ENCODE measurements at places on chromosomes 13 and 19.

- no peak for DNase-seq
These were observed 9.1 kb downstream of the ZNF100 start for GRCh38 chr19:21758296-21758695.

GRCh38 chr13:80844164-80844563 lies 503.2 kb upstream of the SPRY2 start:
- no peak for DNase-seq

DNA sequence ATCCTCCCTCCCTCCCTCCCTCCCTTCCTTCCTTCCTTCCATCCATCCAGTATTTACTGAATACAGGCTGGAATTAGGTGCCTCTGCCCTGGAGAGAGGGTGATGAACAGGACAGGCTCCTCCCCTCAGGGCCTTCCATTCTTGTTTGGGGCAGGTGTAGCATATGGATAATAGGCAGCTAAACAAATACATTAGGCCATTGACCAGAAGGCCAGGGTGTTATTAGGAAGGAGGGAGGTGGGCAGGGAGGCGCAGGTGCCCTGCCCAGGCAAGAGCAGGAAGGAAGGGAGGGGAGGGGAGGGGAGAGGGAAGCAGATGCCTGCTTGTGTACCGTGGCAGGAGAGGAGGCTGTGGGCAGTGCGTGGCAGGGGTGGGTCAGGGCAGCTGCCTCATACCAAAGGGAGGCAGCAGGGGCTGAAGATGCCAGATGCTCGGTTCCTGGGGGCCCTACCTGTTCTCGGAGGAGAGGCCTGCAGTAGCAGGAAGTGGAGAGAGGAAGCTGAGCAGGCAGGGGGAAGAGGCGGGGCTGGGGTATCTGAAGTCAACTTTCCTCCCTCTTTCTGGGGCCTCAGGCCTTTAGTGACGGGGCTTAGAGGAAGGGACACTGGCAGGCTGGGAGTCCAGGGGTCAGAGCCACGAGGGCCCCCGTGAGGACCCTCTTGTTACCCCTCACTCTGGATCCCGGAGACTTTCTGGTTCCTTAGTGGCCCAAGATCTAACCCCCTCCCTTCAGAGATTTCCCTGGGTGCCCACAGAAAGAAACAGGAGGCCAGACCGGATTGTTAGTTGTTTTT lies at the start of gene RINL:
TSS of gene RINL (minus strand) at position 495 of the 794 bp plus-strand sequence. CDS start 1,533 bp downstream, outside the sequence.
- peak; percentile 48 for DNase-seq

- no peak for DNase-seq
These were observed 33.8 kb downstream of the F2RL3 start for GRCh38 chr19:16922592-16922934.

GRCh38 chr13:109976206-109976997 lies 190.0 kb upstream of the IRS2 start:
- DNase-seq = no peak

DNA sequence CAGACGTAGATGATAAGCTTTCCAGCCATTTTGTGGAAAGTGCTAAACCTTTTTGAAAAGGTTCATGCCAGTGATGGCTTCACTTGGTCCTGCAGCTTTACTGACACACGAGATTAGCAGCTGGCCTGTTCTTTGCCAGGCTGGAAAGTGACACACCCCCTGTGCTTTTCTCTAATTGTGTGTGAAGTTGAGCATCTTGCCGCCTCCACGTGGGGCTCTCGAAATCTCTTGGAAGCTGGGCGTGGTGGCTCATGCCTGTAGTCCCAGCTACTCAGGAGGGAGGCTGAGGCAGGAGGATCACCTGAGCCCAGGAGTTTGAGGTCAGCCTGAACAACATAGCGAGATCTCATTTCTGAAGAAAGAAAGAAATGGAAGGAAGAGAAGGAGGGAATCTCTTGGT lies 25.3 kb upstream of the EHD2 start:
- no peak for DNase-seq

- DNase-seq = peak; percentile 96
These were observed at the start of gene NR2C2AP for GRCh38 chr19:19203012-19203856. NR2C2AP (minus strand) TSS chr19:19203414; CDS start chr19:19203060, 354 bp downstream.

DNA sequence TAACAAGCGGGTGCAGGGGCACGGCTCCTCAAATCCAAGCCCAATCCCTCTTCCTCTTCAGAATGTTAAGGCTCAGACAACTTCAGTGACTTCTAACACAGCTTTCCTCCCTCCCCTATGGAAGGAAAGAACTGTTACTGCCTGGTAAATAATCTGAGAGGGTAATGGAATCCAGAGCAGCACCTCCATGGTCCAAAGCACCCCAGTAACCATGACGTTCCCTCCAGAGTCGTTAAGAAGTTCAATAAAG lies 969 bp downstream of the AKT2 start:
- DNase-seq = no peak

DNA sequence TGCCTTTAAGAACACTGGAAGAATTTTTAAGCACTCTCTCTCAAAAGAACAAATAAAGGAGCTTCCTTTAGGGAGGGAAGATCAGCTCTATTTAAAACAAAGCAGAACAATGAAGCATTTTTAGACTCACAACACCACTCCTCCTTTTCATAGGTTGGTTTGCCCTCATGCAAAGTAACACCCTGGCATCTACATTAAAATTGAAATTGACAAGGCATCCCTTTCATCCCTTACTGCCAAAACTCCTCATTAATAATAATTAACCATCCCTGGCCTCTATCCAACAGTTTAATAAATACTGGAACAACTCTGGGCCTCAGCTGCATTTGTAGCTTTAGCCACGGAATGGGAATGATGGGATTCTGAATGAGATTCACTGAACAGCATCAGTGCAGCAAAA lies 929.1 kb downstream of the PCDH9 start:
- no peak for DNase-seq

DNA sequence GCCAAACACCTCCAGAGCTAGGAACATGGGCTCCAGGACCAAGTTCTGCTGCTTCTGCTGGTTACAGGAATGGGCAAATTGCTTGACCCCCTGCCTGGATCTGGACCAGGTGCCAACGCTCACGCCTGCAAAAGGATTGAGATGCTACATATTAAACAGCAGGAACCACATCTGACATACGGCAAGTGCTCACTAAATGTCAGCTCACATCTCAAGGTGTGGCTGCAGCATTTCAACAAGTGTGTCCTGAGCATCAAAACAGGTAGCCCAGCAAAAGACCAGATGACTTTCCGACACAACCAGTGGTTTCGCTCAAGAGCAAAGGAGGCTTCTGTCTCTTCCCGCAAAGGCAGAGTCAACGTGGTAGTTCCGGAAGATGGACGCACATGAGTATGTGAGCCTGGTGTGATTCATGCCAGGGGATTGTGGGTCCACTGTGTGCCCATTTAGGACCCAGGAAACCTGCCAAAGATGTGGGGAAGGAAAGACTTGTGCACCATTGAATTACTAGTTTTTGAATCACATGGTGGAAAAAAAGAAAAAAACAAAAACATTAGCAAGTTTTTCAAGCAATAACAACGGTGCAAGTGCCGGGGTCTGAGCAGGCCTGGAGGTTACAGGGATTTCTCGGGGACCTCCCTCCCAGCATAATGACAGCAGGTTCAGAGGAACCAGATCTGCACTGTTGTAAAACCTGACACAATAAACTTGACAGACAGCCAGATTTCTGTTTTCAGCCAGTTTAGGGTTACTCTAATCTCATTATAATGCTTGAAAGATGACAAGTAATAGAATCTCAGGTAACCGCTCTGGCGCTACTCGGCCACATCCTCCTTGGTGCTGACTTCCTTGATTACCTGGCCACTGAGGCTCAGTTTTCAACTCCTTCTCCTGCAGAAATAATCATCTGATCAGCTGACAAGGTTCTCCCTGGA lies 77.9 kb downstream of the SOX1 start:
- DNase-seq = no peak

DNA sequence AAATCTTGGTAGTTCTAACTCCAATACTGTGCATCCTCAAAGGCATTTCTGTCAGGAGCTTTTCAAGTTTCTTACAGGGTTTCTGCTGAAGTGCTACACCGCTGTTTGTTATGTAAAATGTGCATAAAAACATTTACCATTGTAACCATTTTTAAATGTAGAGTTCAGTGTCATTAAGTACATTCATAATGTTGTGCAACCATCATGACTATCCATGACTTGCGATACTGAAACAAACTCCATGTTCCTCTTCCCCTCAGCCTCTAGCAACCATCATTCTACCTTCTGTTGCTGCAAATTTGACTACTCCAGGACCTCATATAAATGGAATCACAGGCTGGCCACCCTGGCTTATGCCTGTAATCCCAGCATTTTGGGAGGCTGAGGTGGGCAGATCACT lies 14.4 kb upstream of the SLC25A42 start:
- DNase-seq = no peak

DNA sequence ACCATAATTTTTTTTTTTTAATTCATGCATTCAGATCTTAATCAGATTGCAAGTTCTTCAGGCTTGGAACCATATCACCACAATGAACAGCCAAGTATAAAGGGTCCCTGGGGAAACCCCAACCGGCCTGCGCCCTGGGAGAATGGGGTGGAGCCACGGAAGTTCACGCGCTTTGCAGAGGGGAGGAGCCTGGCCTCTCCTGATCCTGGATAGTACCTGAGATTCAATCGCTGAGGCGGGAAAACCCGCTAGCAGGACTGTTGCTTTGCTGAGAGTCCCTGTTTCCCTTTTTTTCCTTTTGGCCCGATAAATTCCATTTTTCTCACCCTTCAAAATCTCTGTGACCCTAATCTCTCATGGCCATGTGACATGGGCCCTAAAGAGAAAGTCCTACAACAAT lies 385.1 kb downstream of the IRS2 start:
- DNase-seq = no peak

DNA sequence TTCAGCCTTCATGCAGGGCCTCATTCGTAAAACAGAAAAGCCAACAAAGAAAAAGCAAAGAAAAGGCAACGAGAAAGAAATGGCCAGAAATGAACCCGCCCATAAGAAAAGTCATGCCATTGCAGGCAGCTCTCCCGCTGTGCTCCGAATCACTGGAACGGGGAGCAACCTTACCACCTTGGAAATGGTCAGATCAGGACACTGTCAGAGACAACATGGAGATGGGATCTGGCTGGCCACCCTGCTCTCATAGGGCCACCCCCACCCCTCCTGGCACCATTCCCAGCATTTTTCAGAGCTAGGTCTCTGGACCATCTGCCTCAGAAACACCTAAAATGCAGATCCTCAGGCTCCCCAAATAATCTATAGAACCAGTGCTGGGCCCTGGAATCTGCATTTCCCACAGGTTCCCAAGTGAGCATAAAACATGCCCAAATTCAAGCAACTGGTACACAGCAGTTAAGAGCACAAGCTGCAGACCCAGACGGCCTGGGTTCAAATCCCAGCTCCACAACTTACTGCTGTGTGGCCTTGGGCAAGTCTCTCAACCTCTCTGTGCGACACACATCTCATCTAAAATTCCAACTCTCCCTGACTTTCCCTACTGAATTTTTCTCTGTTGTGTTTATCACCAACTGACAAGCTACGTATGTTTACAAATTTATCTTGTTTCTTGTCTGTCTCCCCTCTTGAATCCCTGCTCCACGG lies 151.6 kb downstream of the IER2 start:
- no peak for DNase-seq

GRCh38 chr13:75670496-75670895 lies 34.4 kb downstream of the LMO7 start:
- no peak for DNase-seq

- DNase-seq = no peak
These were observed 14.6 kb downstream of the RCN3 start for GRCh38 chr19:49542446-49542845.

GRCh38 chr13:111572956-111573761 lies 252.7 kb downstream of the TEX29 start:
- no peak for DNase-seq

GRCh38 chr13:100124265-100124664 lies 35.4 kb downstream of the PCCA start:
- no peak for DNase-seq

DNA sequence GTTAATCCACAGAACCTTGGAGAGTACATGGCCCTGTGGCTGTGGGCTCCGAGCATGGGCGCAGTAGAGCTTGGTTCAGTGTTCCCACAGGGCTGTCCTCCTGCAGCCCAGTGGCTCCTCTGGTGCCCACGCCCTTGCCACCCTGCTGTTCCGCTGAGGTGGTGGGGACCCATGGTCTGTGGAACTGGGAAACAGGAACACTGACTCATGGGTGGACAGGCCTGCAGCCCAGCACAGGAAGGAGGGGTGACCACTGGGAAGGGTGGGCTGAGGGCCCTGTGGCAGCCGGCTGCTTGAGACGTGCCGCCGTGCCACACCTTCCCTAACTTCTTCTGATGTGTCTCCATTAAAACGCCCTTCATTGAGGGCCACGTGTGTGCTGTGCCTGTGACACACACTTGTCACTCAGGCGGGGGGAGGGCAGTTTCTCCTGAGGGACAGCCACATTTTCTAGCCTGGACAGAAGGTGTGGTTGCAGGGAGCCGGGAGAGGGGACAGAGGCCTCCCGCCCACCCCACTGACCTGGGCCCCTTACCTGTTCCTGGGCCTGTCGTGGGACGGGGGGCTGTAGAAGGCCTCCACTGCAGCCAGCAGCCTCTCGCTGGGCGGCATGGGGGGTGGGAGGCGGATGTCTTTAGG lies 21.1 kb downstream of the CHERP start:
- DNase-seq = peak; percentile 31

GRCh38 chr13:49210669-49211068 lies 9.5 kb upstream of the MLNR start:
- DNase-seq = no peak

- DNase-seq = no peak
These were observed 238.0 kb downstream of the PCDH9 start for GRCh38 chr13:66992183-66992582.

- DNase-seq = no peak
These were observed 55.7 kb downstream of the SERP2 start for GRCh38 chr13:44429311-44429710.

GRCh38 chr13:113123226-113124201 lies 915 bp downstream of the F10 start:
- no peak for DNase-seq

- DNase-seq = no peak
These were observed 356.1 kb downstream of the FGF14 start for GRCh38 chr13:102045731-102046130.

GRCh38 chr13:23547000-23547590 lies 23.1 kb upstream of the TNFRSF19 start:
- DNase-seq = no peak

GRCh38 chr13:44620057-44620456 lies 43.9 kb upstream of the TSC22D1 start:
- no peak for DNase-seq

- DNase-seq = no peak
These were observed 59.4 kb downstream of the POSTN start for GRCh38 chr13:37539170-37539569.

DNA sequence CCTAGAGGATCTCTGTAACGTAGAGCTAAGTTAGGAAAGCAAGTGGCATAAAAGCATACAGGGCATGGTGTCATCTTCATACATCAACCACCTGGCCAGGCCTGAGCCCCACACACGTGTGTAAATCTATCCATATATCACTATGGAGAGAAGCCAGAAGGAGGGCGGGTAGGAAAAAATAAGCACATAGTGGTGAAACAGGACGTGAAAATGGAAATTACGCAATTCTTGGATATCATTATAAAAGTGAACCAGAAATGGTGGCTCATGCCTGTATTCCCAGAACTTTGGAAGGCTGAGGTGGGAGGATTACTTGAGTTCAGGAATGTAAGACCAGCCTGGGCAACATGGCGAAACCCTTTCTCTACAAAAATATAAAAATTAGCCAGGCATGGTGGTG lies 43.4 kb downstream of the PDCD5 start:
- no peak for DNase-seq

- no peak for DNase-seq
These were observed 190.8 kb downstream of the MAB21L1 start for GRCh38 chr13:35285677-35286076.

- DNase-seq = no peak
These were observed 101.3 kb downstream of the GNG7 start for GRCh38 chr19:2600914-2601870.

- DNase-seq = no peak
These were observed 32.7 kb downstream of the FAM187B start for GRCh38 chr19:35195830-35196229.

Data from 8988T (cell line).